PC-3 (cell line): ENCODE measurements at places on chromosomes 7 and 10. TPM values are rescaled to one million over a fixed set of nuclear protein-coding genes. Genes with fewer than 3 reads are reported as not detected.

GRCh38 chr7:6437251-6437650, 10.5 kb downstream of the DAGLB start:
- peak; percentile 25 for DNase-seq

Gene GIMAP2
- total RNA-seq = not detected in 2 replicates

Gene CALU
- 169 and 205 TPM in 2 replicates for total RNA-seq

GRCh38 chr10:121131426-121132265, 280.5 kb downstream of the WDR11 start:
- no peak for DNase-seq

DNA sequence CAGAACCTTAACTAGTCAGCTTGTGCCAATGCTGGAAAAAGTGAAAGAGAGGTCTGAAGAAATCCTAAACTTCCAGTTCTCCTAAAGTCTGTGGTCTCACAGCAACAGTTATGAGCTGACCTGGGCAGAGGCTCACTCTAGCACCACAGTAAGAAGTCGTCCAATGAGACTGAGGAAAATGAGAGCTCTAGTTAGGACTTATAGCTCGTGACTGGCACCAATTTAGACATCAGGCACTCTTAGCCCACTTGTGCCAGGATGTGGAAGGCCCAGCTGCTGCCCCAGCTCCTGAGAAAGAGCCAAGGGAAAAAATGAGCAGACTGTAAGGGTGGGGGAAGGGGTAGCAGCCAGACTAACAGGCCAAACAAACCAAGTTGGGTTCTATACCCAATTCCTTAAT, 7.6 kb downstream of the MMS19 start:
- no peak for DNase-seq

GRCh38 chr7:2393706-2394105, 9.7 kb upstream of the CHST12 start:
- no peak for DNase-seq

GRCh38 chr7:43749383-43749940, 9.0 kb upstream of the BLVRA start:
- no peak for DNase-seq

Gene PDE6C
- not detected in 2 replicates for total RNA-seq

Gene EXOC4
- total RNA-seq = 43.5 and 45.8 TPM in 2 replicates

GRCh38 chr7:37732888-37733287, 49.3 kb downstream of the GPR141 start:
- DNase-seq = peak; percentile 29

DNA sequence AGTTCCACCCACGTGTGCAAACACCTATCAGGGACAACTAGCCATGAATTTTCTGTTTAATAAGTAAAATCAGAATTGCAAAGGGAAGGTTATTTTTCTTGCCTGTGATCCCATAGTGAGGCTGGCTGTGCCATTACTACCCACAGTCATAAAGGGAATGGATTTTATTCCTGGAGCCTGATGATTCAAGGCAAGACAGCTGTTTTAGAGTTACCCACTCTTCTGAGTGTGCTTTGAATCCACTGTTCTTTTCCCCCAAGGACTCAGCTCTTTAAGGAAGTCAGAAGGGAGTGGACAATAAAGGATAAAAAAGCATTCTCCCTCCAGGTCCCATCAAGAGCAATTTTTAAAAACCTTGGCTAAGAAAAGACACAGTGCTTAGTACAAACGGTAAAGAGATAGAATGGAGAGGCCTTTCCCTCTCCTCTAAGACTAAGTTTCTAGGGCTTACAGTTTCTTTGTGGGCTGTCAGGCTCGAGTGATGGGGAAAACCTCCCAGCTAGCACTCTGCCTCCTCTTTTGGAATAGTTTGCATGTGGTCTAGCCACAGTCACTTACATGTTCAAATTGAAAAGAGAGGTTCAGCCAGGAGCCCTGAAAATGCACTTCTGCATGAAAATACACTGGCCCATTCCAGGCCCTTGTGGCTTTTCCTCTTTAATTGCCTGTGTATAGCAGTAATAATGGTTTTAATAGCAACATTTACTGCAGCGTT, 5.1 kb upstream of the LRRC4 start:
- no peak for DNase-seq

Gene PTF1A
- total RNA-seq = not detected in 2 replicates

GRCh38 chr7:23226844-23227450, 19.6 kb upstream of the GPNMB start:
- no peak for DNase-seq

- DNase-seq = peak; percentile 72
These were observed 169.5 kb upstream of the KLF14 start for GRCh38 chr7:130903358-130903974.

Gene HOXA7
- total RNA-seq = 2.6 and 2.8 TPM in 2 replicates

Gene CLDN15
- 6.7 and 9.9 TPM in 2 replicates for total RNA-seq

- DNase-seq = peak; percentile 7
These were observed 23.1 kb upstream of the CTTNBP2 start for GRCh38 chr7:117896339-117896738.

DNA sequence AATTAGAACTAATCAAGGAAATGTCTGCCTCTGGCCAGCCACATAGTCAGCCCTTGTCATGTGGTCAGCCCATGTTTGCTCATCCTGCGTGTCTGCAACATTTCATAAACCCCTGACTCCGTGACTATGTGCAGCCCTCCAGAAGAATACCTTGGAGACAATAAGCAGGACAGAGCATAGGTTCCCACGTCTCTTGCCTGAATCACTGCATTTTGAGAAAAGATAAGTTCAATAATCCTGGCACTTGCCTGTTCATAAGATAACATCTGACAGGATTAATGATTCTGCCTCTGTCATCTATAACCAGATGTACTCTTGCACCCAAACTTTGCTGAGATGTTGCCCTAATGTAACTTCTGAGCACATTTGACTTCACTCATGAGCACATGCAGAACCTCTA, 78.4 kb downstream of the AKR1D1 start:
- no peak for DNase-seq

DNA sequence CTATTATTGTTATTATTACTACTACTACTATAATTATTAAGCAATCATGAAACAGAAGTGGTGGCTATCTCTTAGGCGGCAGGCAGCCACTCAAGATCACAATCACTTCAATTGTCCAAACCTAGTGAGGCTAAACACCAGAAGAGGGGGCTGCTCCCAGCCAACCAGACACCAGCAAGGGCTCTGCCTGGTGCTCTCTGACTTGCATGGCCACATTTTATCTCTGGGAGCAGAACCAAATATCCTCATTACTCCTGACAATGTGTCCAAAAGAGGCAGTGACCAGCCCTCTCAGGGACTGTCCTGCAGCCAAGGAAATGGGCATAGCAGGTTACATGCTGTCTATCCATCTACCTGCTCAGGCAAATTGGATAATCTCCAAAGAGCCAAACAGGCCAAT, 187.4 kb upstream of the PDE1C start:
- DNase-seq = no peak

DNA sequence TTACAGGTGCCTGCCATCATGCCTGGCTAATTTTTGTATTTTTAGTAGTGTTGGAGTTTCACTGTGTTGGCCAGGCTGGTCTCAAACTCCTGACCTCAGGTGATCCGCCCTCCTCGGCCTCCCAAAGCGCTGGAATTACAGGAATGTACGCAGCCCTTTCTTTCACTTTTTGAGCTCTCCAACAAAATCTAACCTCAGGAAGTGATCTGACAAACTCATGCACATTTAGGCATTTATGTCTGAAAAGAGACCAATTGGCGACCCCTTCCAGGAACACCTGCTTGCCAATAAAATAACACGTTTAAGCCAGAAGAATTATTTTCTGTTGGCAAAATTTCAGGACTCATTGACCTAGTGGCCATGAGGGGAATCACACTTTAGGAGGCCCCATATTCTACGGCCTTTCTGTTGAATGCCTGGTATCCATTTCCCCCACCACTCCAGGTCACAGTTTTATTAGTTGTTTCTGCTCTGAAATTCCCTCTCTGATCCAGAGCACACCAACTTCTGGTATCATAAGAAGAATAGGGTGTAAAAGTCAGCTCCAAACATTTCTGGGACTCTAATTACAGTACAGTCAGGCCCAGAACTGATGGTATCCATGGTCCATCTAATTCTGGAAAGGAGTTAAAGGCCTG, 65.8 kb upstream of the FRMD4A start:
- DNase-seq = peak; percentile 8
